HTR-8/SVneo (cell line): ENCODE measurements at places on chromosomes 7 and 10.

- DNase-seq, result no peak
These were observed 188.8 kb downstream of the LSM5 start for GRCh38 chr7:32301427-32301826.

DNA sequence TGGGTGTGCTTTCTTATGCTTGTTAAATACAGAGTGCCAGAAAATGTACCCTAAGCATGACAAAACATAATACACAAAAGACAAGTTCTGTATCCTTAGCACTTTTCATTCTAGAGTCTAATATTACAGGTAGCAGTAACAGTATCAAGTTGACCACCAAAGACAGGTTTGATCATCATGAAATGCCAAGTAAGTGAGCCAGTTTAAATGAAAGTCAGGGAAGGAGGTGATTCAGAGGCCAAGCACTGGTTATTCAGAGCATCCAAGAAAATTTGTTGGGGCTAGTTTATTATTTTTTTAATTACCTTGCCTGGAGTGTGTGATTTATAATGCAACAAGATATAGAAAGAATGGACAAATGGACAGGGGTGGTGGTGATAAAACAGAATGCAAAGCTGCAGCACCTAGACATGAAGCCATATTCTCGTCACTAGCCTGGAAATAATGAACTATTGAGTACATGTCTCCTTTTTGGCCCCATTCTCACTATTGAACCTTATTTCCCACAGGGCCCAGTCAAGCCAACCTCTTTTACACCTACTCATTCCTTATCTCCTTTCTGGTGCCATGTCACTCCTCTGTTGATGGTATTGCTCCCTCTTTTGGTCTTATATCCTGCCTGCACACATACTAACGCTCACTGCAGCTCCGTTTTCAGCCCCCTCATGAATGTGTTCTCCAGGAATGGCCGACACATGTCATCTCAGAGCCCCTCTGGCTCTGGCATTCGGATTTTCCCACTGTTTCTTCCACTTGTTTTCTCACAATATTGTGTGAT is 78.6 kb upstream of the GLCCI1 start:
- no peak for DNase-seq

DNA sequence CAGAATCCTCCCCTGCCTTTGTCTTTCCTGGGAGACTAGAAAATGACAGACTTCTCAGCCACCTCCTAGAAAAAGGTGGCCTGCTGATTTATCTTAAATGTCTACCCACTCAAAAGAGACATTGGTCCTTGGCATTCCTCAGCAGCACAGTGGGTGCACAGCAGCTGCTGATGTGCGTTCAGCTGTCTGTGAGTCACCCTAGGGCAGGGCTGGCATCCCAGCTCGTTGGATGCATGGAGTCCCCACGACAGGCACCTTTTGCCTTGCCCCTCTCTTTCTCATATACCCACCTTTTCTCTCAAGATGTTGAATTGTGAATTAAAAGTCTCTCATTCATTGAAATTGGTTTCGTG is 113.0 kb downstream of the DOCK1 start:
- no peak for DNase-seq

DNA sequence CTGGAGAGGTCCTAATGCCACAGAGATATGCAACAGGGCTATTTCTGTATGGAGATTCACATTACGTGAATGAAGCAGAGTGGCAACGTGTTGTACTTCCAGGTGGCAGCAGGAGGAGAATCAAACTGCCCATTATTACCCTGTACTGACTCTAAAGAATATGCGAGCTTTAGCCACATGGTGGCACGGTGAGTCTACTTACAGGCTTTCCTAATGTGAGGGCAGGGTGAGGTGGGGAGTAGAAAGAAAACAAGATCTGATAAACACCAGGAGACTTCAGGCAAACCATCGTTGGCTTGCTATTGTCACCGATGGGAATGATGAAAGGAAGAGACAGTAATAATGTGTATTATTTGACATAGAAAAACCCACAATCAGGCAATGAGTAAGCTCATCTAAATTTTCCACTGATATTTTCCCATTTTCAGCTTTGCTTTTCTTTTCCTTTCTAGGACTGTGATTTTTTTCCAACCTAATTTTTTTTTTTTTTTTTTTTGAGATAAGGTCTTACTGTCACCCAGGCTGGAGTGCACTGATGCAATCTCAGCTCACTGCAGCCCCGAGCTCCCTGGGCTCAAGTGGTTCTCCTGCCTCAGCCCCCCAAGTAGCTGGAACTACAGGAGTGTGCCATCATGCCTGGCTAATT is 164.3 kb downstream of the BTAF1 start:
- DNase-seq, result peak; percentile 79

- no peak for DNase-seq
These were observed 155.2 kb downstream of the DGKI start for GRCh38 chr7:137691566-137691965.

DNA sequence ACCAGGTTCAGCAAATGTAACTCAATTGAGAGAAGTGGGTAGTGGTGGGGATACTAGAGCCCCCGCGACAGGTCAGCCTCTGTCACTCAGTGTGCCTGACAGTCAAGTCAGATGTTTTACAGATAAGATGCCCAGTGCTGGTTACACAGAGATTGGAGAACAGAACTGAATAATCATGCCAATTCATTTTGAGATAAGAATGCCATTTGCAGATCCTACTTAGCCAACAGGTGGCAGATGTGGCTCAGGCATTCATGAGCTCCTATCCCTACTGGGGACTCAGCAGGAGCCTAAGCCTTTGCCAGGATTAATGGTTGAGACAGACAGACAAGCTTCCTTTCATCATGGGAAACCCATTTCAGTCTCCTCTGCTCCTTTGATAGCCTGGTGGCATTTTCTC is 137.8 kb downstream of the MAPK8 start:
- DNase-seq, result peak; percentile 24

GRCh38 chr10:119022846-119023552 is 6.5 kb upstream of the NANOS1 start:
- no peak for DNase-seq

DNA sequence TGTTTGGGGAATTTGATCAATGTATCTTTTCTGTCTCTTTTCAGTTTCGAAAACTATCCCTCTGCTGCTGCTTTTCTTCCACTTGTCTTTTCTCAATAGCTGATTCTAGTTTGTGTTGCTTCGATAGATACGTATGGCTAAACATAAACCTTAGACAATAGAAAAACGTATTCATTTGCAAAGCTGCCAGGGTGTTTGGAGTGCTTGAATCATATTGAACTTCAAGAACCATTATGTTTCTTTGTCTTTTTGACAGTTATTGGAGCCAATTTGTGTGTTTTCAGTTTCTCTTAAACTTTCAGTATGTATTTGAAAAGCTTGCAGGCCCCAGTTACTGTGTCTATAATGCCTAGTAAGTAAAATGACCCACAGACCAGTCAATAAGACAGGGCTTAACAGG is 25.1 kb downstream of the NRF1 start:
- DNase-seq, result no peak

DNA sequence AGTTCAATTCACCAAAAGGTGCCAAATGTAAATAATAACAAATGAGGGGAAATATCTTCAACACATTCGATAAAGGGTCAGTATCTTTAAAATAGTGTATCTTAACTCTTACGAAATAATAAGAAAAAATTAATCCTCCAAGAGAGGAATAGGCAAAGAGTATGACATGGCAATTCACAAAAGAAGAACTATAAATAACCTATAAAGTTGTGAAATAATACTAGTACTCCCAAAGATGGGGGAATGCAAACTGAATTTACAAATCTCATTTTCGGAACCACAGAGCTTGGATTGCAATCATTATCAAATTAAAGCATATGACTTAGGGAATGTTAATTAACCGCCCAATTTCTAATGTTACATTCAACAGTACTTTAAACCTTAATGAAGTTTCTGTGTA is 78.2 kb upstream of the TARP start:
- no peak for DNase-seq

GRCh38 chr7:94253686-94254085 is 141.0 kb upstream of the COL1A2 start:
- DNase-seq, result no peak

GRCh38 chr7:25632616-25633015 is 404.3 kb upstream of the NPVF start:
- DNase-seq, result no peak

GRCh38 chr7:85474234-85474633 is 287.4 kb upstream of the SEMA3D start:
- no peak for DNase-seq

GRCh38 chr7:148664324-148664723 is 34.4 kb upstream of the CUL1 start:
- no peak for DNase-seq

GRCh38 chr10:10976652-10977051 is 41.0 kb upstream of the CELF2 start:
- DNase-seq, result no peak

DNA sequence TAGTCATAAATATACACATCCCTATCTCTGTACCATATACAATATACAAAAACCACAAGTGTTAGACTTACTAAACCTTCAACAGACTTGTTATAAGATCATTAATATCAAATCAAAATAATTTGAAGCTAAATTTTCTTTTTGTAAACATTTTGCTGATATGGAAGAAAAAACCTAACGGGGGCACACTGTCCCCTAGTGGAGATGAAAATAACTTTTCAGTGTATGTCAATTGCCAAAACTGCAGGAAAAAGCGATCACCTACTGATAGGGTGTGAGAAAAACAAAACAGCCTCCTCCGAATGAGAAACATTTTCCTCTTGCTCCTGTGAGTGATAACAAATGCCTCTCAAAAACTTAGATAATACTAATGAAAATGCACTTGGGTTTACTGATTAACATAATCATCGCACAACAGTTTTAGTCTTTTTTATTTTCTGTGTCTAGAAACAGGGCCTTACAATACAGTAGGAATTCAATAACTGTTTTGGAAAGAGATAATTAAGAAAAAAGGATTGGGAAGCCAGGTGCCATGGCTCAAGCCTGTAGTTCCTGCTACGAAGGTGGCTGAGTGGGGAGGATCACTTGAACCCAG is 322.7 kb downstream of the CRPPA start:
- peak; percentile 3 for DNase-seq

DNA sequence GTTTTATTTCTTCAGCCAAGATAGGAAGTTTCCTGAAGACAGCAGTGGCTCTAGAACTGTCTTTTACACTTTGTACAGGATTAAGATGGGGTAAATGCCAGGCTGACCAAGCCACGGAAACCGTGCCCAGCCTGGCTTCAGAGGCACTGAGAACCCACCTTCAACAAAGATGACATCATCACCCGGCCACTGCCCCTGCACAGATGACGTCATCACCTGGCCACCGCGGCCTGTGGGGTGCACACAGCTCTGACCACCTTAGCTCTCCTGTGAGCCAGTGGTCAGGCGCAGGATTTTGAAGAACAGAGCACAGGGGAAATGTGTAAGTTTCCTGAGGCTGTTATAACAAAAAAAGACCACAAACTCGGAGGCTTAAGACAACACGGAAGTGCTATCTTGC is 486.4 kb upstream of the MKI67 start:
- no peak for DNase-seq

DNA sequence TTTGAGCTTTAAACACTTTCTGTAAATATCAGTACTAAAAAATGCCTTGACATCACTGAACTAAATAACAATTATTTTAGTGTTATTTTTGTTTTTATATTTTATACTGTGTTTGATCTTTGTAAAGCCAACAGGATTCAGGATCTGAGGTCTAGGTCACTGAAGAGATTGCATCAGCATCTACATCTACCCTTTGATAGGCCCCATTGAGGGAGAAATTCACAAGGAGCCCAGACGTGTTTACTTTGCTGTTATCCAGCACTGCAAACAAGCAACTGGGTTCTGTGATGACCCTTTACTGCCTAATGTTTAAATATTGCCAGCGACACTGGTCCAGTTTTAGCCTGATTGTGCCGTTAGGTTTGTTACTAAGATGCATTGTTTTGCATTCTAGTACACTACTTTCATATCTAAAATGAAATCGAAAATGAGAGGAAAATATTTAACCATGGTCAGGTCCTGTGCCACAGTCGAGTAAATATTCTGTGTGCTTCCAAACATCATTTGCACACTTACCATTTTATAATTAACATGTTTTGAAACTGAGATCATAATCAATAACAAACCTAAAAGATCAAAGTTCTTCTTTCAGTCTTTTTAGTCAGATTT is 48.7 kb downstream of the SP8 start:
- DNase-seq, result no peak

DNA sequence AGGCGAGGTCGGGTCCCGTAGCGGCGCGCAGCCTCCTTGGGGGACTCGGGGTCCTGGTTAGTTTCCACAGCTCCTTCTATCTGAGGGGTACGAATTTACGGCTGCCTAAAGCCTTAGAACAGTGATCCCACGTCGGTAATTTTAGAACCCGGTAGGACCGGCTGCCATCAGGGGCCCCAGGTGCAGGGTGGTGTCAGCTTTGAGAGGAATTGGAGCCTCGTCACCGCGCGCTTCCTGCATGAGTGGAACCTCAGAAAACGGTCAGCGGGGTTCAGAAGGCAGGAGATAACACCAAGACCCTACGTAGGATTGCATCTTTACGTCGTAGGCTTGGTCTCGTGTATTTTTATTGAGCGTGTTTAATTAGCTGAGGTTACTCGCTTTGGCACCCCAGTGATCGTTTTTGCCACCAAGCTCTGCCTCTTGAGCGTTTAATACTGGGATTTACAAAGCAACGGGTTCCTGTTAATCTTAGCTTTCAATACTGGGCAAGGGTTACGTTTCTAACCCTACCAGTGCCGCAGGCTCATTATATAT is 443 bp downstream of the RNF32 start:
- DNase-seq, result no peak

- no peak for DNase-seq
These were observed 245.1 kb downstream of the CHCHD3 start for GRCh38 chr7:132836746-132837145.
